Progenitor cell of endocrine pancreas (in vitro differentiated cells): ENCODE measurements at places on chromosomes 4 and X.

DNA sequence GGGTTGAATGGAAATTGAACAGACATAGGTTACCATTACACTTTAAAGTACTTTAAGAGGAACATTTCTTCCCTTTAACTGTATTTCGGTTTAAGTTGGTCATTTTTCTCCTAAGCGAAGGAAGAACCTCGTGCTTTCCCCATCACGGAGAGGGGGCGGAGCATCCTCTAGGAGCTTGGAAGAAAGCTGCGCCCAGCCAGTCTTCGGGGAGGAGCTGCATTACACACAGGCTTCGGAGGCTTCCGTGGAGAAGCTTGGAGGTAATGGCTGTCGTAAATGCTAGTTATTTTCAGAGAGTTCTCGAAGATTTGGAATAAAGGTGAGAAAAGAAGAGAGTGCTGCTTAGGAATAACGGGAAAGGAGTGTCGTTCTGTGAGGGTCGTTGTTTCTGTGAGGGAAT, at the start of gene PWWP3B:
PWWP3B (plus strand) TSS at position 199 of the 400 bp plus-strand sequence. CDS start 37,128 bp downstream, outside the sequence.
- DNase-seq: no peak

DNA sequence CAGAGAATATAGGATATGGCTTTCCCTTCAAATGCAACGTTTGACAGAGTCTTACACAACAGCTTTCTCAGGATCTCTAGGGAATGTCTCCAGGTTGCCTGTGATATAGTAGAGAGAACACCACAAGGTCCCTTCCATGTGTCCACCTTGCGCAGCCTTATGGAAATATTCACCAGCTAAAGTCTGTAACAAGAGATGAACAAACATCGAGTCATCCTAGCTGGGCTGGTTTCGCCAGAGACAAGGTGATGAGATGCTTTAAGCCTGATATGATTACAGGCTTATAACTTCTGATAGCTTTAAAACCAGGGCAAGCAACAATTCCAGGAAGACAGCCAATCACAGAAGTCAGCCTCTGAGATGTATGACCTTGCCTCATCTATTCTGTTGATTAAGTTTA, 83.8 kb downstream of the SEL1L3 start:
- DNase-seq: no peak

DNA sequence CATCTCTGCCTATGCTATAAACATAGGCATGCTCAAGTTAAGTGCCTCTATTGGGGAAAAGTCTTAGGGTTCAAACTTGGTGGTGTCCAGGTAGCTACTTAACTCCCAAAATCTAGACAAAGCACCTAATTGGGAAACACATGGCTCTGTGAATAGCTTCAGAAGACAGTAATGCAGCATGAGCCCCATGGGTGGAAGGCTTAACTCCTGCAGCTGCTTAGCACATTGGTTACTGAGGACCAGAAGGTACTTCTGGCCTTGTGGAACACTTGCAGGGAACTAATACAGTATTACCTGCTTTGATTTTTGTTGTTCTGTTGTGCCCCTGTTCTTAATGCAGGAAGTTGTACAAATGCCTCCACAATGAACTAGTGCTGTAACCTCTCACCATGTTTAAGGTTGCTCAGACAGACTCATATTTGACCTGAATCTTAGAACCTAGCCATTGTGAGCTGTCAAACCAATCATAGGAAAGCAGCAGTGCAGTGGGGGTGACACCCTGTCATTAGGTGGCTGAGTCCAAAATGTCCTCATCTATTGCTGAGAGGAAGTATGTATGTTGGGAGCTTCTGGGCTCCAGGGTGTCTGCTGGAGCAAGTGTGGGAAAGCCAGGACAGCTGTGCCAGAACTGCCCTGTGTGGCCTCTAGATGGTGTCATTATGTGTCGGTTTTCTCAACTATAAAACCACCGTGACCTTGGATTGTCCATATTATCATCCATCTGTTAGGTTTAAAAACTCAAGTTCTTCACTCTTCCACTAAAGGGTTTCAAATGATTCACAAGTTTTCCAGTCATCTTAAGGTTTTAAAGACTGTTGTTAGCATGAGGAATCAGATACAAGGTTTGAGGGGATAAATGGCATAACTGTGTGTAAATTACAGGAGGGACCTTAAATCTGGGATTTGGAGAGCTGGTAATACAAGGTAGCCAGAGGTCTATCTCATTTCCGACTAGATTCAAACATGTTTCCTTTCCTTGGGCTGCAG, 69.9 kb upstream of the WDR1 start:
- no peak for DNase-seq

- DNase-seq: no peak
Measured at GRCh38 chr4:186249785-186250754, 15.9 kb upstream of the F11 start.

- no peak for DNase-seq
Measured at GRCh38 chrX:12685541-12685940, 105.7 kb upstream of the PRPS2 start.

DNA sequence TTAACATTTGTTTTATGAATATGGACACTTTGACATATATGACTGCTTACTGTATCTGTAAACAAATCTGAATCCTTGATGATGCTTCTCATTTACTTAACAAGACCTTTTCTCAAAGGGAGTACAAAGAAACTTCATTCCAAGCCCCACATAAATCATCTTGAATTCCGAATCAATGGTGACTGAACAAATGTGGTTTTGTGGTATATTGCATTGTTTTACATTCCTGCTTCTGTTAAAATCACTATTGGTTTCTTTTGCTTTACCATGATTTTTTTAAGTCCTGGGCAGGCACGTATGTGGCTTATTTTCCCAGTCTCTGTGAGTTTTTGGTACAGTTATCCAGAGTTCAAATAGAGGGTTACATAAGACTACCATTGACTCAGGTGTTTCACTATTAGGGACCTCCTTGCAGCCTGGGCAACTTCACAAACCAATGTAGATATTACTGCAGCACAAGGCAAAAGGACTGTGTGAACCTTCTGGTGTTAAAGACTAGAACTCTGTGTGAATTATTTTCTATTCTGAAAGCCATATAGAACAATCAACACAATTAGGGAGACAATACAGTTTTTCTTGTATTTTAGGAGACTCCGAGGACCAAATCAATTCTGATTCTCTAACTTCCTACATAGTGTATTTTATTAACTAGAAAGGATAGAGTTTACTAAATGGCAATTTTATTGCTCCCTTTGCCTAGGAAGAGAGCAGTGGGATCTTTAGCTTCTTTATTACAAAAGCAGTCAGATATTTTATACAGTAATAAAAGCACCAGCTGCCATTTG, 196.4 kb downstream of the GALNTL6 start:
- DNase-seq: no peak

- DNase-seq: no peak
Measured at GRCh38 chr4:34771632-34772031, 1472.7 kb downstream of the ARAP2 start.

DNA sequence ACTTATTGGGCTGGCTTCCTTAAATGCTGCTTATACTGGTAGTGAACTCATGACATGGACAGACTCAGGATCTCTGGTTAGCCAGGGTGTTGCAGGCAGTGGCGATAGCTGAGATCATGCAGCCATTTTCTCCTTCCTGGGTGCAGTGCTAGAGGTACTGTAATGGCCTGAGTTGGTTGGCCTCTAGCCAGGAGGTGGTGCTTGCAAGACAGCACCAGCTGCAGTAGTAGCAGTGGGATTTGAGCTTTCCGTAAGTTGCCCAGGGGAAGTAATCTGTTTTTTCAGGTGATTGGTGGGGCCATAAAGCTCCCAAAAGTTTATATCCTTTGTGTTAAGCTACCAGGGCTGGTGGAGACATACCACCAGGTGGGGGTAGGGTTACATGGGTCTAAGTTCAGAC, 45.1 kb upstream of the AADAT start:
- no peak for DNase-seq
